Stimulated activated CD4-positive, alpha-beta T cell treated with anti-CD3 and anti-CD28 coated beads, Interleukin-1b, Interleukin-23, amount 100 ng/mL, for 1 hour (primary cell): ENCODE measurements at places on chromosomes 3 and 15.

GRCh38 chr15:88454236-88454635 is 13.0 kb downstream of the MRPL46 start:
- DNase-seq = no peak

- no peak for DNase-seq
Observed at GRCh38 chr3:54069961-54070360, 52.4 kb upstream of the CACNA2D3 start.

- no peak for DNase-seq
Observed at GRCh38 chr15:51909584-51909983, 62.0 kb downstream of the LEO1 start.

GRCh38 chr3:26840272-26840870 is 217.8 kb downstream of the LRRC3B start:
- no peak for DNase-seq
